ENCODE measurements at places on chromosomes 4 and X.
A peak's percentile ranks its signal among the peaks of the same experiment; 100 is the strongest.

- DNase-seq: no peak
These were observed 29.2 kb upstream of the IL9R start for GRCh38 chrX:155968326-155968661.

DNA sequence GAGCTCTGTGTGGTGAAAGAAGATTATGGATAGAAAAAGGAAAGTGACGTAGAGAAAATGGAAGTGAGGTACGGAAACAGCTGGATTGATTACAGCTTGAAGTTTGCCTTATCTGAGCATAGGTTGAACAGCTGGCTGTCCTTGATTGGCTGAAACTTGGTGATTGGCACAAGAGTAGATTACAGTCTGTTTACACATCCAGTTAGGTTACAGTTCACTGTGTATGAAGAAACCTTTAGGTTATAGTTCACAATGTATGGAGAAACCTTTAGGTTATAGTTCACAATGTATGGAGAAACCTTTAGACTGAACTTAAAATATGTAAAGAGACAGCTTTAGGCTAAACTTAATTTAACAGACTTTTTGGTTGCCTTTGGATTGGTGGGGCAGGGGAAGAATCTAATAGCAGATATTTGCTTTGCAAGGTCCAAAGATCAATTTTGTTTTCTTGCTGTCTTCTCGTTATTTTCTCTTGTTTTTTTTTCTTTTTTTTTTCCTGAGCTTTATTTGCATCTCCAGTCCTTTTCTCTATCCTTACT is 15.6 kb upstream of the ART3 start:
- no peak for DNase-seq

DNA sequence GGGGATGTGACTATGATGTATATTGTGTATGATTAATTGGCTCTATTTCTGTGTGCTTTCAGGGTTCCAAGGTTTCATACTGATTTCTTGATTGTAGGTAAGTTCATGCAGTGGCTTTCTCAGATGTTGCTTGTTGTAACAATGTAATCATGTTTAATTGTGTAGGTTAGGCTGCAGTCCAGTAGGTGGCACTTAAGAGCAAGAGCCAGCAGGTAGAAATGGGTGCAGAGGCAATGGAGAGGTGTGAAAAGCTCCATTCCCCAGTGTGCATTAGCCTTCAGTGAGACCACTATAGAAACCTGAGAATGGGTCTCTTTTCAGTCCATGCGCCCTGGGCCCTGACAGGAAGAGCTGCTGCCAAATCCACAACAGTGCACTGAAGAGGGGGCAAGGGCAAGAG is 28.2 kb downstream of the DCAF12L2 start:
- no peak for DNase-seq

DNA sequence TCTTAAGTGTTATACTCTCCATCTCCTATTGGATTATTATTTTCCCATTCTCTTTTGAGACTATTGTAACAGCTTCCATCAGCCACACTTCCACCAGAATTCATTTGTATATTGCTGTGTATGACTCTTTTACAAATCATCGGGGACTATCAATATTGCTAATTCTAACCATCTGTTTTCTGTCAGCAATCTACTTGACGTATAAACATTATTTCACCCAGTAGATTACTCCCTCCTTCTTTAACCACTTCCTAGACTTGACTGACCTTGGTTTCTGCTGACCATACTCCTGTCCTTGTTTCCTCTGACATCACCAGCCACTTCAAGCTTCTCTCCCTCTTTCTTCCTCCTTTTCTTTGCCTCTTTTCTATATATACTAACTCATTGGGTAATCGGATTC is 402.9 kb downstream of the PCDH18 start:
- DNase-seq: peak; percentile 80

All from fibroblast of mammary gland (primary cell).